NCI-H82 (cell line): ENCODE measurements at places on chromosomes 4 and X.

GRCh38 chr4:102139932-102140331 is 205.3 kb downstream of the SLC39A8 start:
- peak; percentile 3 for DNase-seq

DNA sequence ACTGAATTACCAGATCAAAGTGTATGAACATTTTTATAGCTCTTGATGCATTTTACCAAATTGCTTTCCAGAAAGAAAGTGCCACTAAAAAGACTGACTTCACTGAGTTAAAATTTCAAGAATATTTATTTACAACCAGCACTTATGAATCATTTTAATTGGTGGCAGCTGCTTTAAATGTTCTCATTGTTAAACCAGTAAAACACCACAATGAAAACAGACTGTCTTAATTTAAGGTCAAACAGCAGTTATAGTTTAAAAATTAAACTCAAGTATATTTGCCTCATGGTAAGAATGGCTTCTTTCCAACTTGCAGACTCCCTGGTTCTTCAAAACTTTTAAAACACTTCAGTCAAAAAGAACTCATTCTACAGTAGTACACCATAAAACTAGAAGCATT is 36.9 kb downstream of the AMMECR1 start:
- DNase-seq = no peak

DNA sequence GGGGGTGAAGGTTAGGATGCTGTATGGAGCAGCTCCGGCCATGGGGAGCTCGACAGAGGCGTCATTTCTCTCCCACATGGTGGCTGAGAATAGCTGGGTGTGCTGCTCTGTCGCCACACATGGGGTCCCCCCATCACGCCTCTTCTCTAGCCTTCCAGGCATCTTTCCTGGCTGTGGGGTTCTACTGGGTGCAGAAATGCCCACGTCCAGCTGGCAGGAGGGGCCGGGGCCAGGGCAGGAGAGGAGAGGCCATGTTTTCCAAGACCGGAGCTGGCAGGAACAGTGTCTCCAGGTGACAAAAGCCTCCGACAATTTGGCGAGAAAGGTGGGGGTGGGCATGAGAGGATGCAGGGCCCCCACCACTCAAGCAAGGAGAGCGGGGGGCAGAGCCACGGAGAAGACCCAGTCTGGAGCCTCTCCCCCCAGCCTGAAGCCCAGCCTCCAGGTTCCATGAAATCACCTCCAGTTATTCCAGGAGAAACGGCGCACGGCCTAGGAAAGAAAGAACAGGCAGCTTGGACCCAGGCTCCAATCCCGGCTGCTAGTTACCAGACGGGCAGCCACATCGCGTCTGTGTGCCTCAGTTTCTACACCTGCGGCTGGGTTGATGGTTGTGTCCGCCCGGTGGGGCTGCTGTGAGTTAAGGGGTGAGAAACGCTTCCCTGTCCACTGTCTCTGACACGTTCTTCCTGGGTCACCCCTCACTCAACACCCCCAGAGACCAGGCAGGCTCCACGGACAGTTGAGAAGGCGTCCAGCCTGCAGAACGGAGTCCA is 27.4 kb upstream of the SPON2 start:
- no peak for DNase-seq

- no peak for DNase-seq
Measured at GRCh38 chr4:125097729-125098128, 217.0 kb upstream of the FAT4 start.

DNA sequence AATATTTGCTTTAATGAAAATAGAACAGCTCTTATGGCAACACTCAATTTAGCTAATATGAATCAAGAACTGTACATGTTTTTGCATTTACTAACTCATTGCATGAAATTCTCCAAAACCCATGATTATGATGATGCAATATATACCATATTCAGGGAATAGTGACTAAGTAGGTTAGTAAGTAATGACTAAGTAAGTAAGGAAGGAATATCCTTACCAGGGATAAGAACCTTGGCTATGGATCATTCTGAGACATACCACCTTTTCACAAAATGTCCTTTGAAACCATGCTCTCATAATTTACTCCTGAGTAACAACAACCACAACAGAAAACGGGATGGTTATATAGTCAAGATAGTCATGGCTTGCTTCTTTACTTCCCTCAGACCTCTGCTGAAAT is 1513.0 kb downstream of the STIM2 start:
- no peak for DNase-seq

DNA sequence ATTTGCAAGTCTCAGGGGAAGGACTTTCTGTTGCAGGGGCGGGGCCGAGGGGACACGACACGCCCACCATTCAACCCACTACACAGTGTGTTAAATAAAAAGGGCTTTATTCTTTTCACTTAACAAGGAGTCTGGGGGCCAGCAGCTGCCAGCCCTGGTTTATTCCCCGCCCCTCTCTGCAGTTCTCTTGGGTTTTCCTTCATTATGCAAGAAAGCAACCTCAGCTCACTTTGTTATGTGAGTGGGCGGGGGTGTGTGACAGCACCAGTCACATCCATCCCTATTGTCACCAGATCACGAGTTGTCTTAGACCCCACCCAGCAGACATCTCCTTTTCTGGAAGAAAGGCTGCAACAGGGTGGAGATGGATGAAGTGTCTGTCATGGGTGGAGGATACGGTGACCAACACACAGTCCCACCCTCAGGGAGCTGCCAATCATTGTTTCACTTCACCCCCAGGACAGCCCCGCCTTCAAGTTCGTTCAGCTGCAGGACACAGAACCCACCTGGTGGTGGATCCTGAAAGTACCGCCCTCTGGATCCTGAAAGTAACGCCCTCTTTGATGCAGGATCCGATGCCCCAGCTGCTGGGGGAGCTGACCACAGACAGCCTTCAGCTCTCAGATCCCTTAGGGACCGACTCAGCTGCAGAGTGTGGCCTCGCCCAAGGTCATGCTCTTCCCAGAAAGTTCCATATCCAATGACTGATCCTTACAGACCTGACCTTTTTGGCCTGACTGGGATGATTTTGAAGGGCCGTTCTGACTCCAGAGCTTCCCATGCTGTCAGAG is 79.6 kb downstream of the SMIM20 start:
- peak; percentile 72 for DNase-seq

- DNase-seq = peak; percentile 68
Measured at GRCh38 chr4:169024762-169025161, 14.7 kb upstream of the CBR4 start.

- DNase-seq = peak; percentile 10
Measured at GRCh38 chr4:109411964-109412363, 21.7 kb upstream of the SEC24B start.

- DNase-seq = no peak
Measured at GRCh38 chr4:172982151-172982590, 186.4 kb upstream of the GALNT7 start.

- no peak for DNase-seq
Measured at GRCh38 chr4:91909963-91910362, 393.8 kb upstream of the GRID2 start.
